ENCODE measurements at places on chromosomes 3 and 15.

- H3K27ac ChIP-seq = peak overlapping the region; percentile 98
- H3K27me3 ChIP-seq = no peaks in the 10 kb centered on the region
- no peaks in the 10 kb centered on the region for H3K4me1 ChIP-seq
- peak; percentile 81 for ATAC-seq
- H3K4me3 ChIP-seq = peak overlapping the region; percentile 88
- H3K36me3 ChIP-seq = no peaks in the 10 kb centered on the region
These were observed 2.3 kb upstream of the MBNL1 start for GRCh38 chr3:152266221-152266995.

DNA sequence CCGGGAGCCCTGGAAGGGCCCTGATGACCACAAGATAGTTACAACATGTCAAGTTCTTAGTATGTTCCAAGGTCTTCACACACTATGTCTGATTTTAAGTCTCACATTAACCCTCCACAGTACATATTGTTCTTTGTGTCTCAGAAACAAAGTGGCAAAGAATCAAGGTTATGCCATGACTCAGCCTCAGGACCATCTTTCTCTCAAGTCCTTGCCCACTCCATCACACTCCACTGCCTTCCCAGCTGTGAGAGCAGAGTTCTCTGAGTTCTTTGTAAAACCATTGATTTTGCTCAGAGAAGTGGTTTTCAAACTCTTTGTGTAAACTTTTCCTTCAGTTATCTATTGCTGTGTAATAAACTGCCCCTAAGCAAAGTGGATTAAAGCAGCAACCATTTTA is 67.9 kb upstream of the C3orf80 start:
- no peak overlapping the region for H3K27ac ChIP-seq
- no peak for ATAC-seq
- H3K36me3 ChIP-seq = no peaks in the 10 kb centered on the region
- no peaks in the 10 kb centered on the region for H3K4me1 ChIP-seq
- H3K4me3 ChIP-seq = no peak overlapping the region
- no peaks in the 10 kb centered on the region for H3K27me3 ChIP-seq

DNA sequence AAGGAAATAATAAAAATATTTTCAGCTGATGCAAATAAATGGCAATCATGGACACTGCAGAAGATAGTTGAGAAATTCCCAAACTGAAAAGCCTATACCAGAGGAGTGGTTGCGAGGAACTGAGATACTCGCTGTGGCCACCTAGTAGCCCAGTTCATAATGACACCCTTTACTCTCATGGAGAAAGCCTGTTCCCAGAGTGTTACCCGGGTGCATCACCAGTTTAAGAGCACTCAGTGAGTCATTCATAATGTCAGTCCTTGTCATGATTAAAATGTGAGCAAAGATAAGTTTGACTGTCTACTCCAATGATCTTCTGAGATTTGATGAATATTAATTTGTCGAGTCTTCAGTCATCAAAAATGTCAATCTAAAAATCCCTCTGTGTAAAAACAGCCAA is 138.4 kb upstream of the LRRC3B start:
- no peaks in the 10 kb centered on the region for H3K4me1 ChIP-seq
- ATAC-seq = no peak
- no peak overlapping the region for H3K4me3 ChIP-seq
- H3K27ac ChIP-seq = no peak overlapping the region
- H3K27me3 ChIP-seq = no peaks in the 10 kb centered on the region
- H3K36me3 ChIP-seq = no peaks in the 10 kb centered on the region

GRCh38 chr3:15310491-15311370 is 21.7 kb downstream of the SH3BP5 start:
- H3K4me1 ChIP-seq = peaks cover 15% of the 10 kb centered on the region
- H3K27ac ChIP-seq = no peak overlapping the region
- H3K27me3 ChIP-seq = no peaks in the 10 kb centered on the region

- H3K4me3 ChIP-seq = peak overlapping the region; percentile 51
- ATAC-seq = peak; percentile 9
- peaks cover 49% of the 10 kb centered on the region for H3K4me1 ChIP-seq
- H3K36me3 ChIP-seq = no peaks in the 10 kb centered on the region
These were observed 1.1 kb upstream of the ALCAM start for GRCh38 chr3:105365391-105366325.

GRCh38 chr3:140052771-140053702 is 118.1 kb downstream of the CLSTN2 start:
- no peaks in the 10 kb centered on the region for H3K27me3 ChIP-seq
- no peaks in the 10 kb centered on the region for H3K36me3 ChIP-seq
- no peak overlapping the region for H3K4me3 ChIP-seq
- ATAC-seq = no peak

DNA sequence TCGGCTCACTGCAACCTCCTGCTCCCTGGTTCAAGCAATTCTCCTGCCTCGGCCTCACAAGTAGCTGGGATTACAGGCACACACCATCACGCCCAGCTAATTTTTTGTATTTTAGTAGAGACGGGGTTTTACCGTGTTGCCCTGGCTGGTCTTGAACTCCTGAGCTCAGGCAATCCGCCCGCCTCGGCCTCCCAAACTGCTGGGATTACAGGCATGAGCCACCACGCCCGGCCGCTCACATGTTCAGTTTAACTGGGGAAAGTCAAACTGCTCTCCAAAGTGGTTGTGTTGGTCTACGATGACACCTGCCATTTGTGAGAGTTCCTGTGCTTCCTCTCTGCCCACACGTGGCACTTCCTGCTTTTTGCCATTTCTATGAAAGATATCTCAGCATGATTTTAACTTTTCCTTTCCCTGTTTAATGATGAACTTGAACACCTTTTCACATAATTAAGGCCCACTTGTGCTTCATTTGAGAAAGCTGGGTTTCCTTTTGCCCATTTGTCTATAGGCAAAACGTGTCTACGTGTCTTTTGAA is 877 bp upstream of the GP5 start:
- H3K27me3 ChIP-seq = peaks cover 40% of the 10 kb centered on the region
- no peaks in the 10 kb centered on the region for H3K36me3 ChIP-seq
- no peak for ATAC-seq
- H3K4me1 ChIP-seq = no peaks in the 10 kb centered on the region

DNA sequence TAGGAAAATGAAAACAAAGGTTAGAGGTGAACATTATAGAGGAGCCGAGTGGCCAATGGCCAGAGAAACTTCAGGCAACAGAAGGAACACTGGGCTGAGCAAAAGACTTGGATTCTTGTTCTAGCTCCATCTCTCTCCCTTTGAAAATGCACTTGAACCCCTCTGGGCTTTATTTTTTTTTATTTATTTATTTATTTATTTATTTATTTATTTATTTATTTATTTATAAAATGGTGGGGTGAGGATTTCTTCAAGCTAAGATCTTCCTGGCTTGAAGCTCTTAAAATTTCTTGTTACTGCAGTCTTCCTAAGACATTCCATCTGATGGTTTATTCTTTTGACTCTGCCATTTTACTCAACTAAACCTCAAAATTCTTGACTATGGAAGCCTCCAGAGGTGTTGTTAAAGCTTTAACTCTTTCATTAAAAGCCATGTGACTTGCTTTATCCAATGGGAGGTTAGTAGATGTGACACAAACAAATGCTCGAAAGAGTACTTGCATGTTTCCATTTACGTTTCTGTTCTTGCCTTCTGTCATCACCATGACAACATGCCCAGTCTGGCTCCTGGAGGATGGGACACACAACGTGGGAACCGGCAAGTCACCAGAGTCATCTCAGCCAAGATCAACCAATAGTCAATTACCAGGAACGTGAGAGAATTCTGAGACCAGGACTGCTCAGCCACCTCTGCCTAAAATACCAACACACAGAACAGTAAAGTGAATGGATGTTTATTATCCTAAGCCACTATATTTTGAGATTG is 325.2 kb upstream of the CTNNB1 start:
- no peak overlapping the region for H3K4me3 ChIP-seq
- H3K36me3 ChIP-seq = no peaks in the 10 kb centered on the region
- H3K27ac ChIP-seq = no peak overlapping the region
- H3K4me1 ChIP-seq = peaks cover 33% of the 10 kb centered on the region
- no peak for ATAC-seq

- H3K27me3 ChIP-seq = no peaks in the 10 kb centered on the region
- no peak overlapping the region for H3K27ac ChIP-seq
- H3K4me1 ChIP-seq = no peaks in the 10 kb centered on the region
- no peak overlapping the region for H3K4me3 ChIP-seq
- ATAC-seq = no peak
These were observed 950.2 kb upstream of the CADM2 start for GRCh38 chr3:84008623-84009022.

DNA sequence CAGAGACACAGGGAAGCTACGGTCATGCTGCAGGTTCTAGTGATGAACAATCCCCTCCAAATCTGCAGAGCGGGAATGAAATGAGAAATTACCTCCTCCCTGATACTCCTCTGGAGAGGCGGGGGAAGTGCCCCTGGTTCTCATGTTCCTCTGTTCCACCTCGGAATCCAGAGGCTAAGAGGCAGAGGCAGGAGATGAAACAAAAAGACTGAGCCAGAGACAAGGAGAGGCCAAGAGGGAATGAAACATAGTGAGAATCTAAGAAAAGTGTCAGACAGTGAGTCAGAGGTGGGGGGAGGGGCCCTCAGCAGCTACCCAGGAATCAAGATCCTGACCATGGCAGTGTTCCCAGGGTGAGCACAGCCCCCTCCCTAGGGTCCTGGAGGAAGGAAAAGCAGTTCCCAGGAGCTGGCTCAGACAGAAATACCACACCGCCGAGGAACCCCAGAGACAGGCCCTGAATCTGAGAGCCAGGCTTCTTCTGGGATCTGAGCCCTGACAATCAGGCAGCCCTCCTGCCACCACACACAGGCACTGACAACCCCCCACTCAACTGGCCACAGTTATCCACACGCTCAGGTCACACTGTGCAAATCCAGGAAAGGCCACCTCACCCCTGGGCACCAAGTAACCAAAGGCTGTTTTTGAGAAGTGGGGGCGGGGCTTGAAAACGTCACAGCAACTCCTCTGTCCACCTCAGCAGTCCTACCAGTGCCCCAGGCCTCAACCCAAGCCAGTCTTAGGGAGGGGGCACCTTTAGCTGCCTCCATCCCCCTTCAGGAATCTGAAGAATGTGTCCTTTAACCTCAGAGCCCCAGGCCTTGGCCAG is 2.4 kb downstream of the CSRNP1 start:
- peaks cover 7% of the 10 kb centered on the region for H3K36me3 ChIP-seq
- H3K27me3 ChIP-seq = no peaks in the 10 kb centered on the region
- ATAC-seq = peak; percentile 45
- peak overlapping the region; percentile 99 for H3K27ac ChIP-seq

DNA sequence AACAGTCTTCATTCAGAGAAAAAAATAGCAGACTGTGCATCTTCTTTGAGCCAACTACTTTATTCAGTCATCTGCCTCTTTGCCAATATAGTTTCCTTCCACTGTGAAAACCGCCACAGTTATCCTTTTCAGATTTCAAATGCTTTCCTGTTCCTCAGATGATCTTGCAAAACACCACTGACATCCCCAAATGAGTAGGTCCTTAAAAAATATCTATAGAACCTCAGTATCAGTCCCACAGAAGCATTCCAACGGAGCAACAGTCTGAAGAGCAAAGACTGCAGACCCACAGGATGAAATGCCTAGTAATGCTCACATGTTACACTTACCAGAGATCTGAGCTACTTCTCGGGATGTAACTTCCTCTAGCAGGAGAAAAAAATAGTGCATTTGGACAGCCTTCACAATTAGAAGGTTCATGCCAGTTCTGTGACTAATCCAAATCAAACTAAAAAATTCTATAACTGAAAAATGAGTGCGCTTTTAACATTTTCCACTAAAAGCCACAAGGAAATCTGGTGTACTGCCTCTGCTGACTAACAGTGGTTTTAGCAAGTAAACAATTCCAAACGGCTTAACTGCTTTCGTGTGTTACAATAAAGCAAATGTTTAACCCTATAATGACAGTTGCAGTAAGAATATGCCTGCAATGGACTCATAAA is at the start of gene ANKRD28:
Gene ANKRD28 (minus strand): TSS at position 338 of the 662 bp plus-strand sequence. CDS start 1,458 bp downstream, outside the sequence.
- H3K4me3 ChIP-seq = peak within 1 kb of the TSS; percentile 47
- H3K4me1 ChIP-seq = no peaks in the 10 kb centered on the region
- H3K36me3 ChIP-seq = no peaks in the 10 kb centered on the region
- H3K27me3 ChIP-seq = no peaks in the 10 kb centered on the region
- peak; percentile 77 for ATAC-seq

- peaks cover 7% of the 10 kb centered on the region for H3K4me1 ChIP-seq
- H3K4me3 ChIP-seq = no peak overlapping the region
- no peak for ATAC-seq
- H3K27ac ChIP-seq = no peak overlapping the region
These were observed 10.0 kb upstream of the USP3 start for GRCh38 chr15:63494408-63494807.

DNA sequence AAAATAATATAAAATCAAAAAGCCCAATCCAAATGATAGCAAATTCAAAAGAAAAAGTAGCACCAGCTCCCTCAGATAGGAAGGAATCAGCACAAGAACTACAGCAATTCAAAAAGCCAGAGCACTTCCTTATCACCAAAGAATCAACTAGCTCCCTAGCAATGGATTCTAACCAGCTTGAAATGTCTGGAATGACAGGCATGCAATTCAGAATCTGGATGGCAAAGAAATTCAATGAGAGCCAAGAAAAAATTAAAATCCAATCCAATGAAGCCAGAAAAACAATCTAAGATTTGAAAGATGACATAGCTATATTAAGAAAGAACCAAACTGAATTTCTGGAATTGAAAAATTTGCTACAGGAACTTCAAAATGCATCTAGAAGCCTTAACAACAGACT is 1334.4 kb upstream of the ALCAM start:
- H3K4me3 ChIP-seq = no peak overlapping the region
- no peaks in the 10 kb centered on the region for H3K36me3 ChIP-seq
- H3K27ac ChIP-seq = no peak overlapping the region
- no peaks in the 10 kb centered on the region for H3K27me3 ChIP-seq
